ENCODE measurements at places on chromosomes 3 and 15. TPM values are rescaled to one million over a fixed set of nuclear protein-coding genes. Genes with fewer than 3 reads are reported as not detected.
A peak's percentile ranks its signal among the peaks of the same experiment; 100 is the strongest.

ACP3 gene
- 1.8 TPM for polyA plus RNA-seq

SCG5 gene
- 2.8 TPM for polyA plus RNA-seq

SEMA3G gene
- 0.23 TPM for polyA plus RNA-seq

DIPK2A gene
- 6.6 TPM for polyA plus RNA-seq

ANKRD63 gene
- not detected for polyA plus RNA-seq

PRR20G gene
- polyA plus RNA-seq, result not detected

TMEM212 gene
- not detected for polyA plus RNA-seq

ATOSA gene
- 21.0 TPM for polyA plus RNA-seq

ABI3BP gene
- 21.1 TPM for polyA plus RNA-seq

GXYLT2 gene
- 1.6 TPM for polyA plus RNA-seq

TICRR gene
- 0.60 TPM for polyA plus RNA-seq

TTBK2 gene
- polyA plus RNA-seq, result 1.2 TPM

SCAANT1 gene
- not detected for polyA plus RNA-seq

ANKUB1 gene
- polyA plus RNA-seq, result not detected

CCR4 gene
- 3.1 TPM for polyA plus RNA-seq

ATR gene
- polyA plus RNA-seq, result 11.9 TPM

PPP2R3A gene
- polyA plus RNA-seq, result 4.0 TPM

SST gene
- polyA plus RNA-seq, result 18.0 TPM

GRCh38 chr15:50315814-50316630, 39.0 kb downstream of the GABPB1 start:
- no peak for DNase-seq

DNA sequence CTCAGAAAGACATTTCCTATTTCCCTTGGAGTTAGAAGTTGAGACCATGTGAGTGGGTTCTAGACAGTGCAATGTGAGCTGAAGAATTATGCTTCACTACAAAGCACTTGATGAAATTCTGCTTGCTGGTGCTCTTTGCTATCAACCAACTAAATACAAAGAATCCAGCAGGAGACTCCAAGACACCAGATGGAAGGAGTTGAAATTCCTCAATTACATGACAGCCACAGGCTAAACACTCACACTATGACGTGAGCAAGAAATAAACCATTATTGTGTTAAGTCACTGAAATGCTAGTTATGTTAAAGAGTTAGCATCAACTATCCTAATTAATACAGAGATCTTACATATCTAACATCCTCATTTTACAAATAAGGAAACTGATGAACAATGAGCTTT, 8.2 kb upstream of the MAP4 start:
- no peak for DNase-seq

- DNase-seq, result no peak
Measured at GRCh38 chr15:31442699-31443111, 116.1 kb downstream of the KLF13 start.

GRCh38 chr3:4163011-4163410, 140.2 kb upstream of the SETMAR start:
- no peak for DNase-seq

DNA sequence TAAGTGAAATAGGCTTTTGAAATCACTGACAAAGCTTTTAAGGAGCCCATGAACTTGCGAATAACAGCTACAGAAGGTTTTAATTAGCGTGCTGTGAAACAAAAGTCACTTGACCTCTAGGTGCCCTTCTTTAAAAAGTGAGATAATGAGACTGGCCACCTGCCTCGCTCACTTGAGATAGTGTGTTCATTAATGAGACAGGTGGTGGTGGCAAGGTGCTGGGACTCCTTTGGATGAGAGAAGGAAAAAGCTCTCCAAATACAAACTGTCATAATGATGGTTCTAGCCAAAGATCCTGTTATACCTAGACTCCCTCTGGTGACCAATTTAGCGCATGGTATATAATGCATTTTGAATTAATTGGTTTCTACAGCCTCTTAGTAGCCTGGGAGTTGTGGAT, 22.7 kb upstream of the IREB2 start:
- peak; percentile 12 for DNase-seq

- no peak for DNase-seq
Measured at GRCh38 chr15:67790610-67791319, 34.5 kb upstream of the SKOR1 start.

DNA sequence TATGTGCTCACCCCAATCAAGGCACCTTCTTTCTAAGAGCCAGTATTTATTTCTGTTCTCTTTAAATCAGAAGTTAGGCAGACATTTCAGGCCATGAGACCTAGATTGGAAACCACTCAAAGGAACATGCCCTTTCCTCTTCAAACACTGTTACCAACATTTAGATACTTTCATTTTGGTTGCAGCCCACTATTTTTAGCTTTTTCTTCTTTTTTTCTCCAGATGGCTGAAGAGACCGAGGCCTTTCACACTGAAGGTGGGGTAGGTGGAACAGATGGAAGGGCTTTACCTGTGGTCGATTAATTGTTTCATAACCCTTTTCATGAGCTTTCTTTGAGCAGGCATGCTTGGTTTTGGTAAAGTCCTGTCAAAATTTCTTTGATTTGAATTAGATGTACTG, 10.9 kb upstream of the LZTFL1 start:
- DNase-seq, result no peak

DNA sequence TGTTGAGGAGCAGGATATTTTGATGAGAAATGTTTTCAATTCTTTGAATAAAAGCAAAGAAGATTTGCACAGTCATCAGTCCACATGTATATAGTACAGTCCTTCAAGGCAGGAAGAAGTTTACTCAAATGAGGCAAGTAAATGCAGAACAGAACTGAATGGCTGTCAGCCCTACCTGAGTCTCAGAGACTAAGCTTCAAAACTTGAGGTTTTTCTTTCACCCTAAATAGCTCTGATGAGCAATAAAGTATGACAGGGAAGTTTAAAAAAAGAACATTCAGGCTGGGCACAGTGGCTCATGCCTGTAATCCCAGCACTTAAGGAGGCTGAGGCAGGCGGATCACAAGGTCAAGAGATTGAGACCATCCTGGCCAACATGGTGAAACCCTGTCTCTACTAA, 232.5 kb downstream of the SUCLG2 start:
- no peak for DNase-seq

- no peak for DNase-seq
Measured at GRCh38 chr15:98684436-98684835, 36.1 kb downstream of the IGF1R start.

DNA sequence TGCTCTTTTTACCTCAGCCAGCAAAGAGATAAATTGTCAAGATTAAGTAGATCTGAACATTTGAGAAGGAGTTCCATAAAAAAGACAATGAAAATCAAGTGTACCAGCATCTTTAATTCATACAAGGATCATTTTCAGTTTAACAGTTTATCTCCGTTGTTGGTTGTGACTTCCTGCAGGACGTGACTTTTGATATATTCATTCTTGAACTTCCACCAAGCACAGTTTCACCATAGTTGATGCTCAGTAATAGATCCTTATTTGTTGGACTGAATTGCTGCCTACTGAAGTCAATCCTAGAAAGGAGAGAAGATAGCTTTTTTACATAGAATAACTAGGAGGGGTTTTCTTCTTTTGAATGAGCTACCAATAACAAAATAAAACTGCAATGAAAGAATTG, 408.2 kb downstream of the LPP start:
- DNase-seq, result no peak

GRCh38 chr3:193134856-193135255, 106.2 kb upstream of the PLAAT1 start:
- no peak for DNase-seq

DNA sequence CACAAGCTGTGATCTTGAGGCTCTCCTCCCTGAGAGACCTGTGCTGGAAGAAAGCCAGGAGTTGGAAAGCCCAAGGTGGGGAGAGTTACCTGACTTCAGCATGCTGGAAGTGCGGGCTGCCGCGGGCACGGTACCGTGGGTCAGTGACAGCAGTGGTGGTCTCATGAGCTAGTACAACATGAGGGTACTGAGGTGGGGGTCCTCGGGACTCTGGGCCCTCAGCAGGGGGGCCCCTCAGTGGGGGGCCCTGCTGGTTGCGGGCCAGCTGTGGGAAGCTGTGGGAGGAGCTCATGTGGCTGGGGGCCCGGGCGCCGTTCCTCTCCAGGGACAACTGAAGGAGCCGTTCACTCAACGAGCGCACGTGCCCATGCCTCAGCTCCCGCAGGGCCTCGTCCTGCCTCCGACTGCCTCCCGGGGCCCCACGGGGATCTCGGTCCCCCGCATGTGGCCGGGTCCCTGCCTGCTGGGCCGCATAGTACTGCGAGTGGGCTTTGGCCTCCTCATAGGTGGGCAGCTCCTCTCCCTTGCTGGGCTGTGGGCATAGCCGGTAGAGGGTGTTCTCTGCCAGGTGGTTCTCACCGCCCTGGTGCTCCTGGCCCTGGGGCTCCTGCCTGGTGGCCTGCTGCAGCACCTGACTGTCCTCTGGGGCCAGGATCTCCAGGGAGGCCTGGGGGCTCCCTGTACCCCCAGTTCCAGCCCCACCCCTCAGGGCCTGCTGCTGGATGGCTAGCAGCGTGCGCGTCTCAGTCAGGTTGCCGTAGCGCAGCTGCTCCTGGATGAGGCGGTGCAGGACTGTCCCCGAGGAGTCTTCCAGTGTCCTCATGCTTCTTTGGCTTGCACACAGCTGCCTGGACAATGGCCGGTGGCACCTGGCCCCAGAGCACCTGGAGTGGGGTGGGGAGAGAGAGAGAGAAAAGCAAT, 3.4 kb downstream of the AMOTL2 start:
- DNase-seq, result peak; percentile 64

GRCh38 chr3:152511904-152512303, 243.2 kb downstream of the MBNL1 start:
- no peak for DNase-seq

GRCh38 chr3:55368366-55368765, 118.7 kb downstream of the WNT5A start:
- DNase-seq, result no peak

DNA sequence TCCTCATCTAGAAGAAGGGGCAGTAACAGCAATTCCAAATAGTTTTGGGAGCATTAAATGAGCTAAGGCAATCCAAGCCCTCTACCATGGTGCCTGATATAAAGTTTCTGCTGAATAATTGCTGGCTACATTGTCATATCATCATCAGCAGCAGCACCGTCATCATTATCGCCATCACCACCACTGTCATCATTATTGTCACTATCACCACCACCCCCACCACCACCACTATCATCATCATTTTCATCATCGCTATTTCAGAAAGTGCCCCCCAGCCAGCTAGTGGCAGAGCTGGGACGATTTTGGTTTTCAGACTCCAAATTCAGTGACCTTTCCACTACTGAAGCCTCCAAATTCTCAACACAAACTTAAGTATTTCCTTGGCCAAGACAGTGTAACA, 15.0 kb downstream of the XCR1 start:
- no peak for DNase-seq

GRCh38 chr15:88693191-88693590, 54.4 kb downstream of the ISG20 start:
- DNase-seq, result no peak

GRCh38 chr3:10554746-10555145, 49.4 kb upstream of the ATP2B2 start:
- peak; percentile 22 for DNase-seq

- DNase-seq, result no peak
Measured at GRCh38 chr3:183564046-183564445, 8.5 kb upstream of the KLHL6 start.

GRCh38 chr15:31297575-31298456, 28.8 kb upstream of the KLF13 start:
- no peak for DNase-seq

- no peak for DNase-seq
Measured at GRCh38 chr3:157092230-157092629, 67.7 kb downstream of the CCNL1 start.

- DNase-seq, result peak; percentile 60
Measured at GRCh38 chr15:31278544-31279220, 48.0 kb upstream of the KLF13 start.

DNA sequence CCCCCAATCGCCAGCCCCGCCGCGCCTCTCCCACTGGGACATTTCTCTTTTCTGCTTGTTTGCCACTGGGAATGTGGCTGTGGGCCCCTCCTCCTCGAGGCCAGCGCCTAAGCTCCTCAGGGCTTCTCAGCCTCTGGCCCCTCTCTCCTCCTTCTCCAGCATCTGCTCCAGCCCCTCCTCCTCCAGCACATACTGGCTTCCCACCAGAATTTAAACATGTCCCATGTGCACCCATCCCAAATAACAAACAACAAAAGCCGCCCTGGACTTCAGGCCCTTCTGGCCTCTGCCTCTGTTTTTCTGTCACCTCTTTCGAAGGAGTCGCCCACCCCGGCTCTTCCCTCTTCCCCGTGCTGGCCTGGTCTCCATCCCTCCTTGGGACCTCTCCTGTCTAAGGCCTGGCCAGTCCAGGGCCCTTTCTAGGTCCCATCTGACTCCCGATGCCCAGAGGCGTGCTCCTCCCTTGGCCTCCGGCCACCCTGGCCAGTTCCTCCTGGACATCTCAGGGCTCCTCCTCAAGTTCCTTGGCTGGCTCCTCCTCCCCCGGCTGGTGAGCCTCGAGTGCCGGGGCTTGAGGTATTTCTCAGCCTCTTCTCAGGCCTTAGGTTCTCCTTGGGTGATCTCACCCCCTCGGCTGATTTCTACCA, 94.6 kb upstream of the SLC6A6 start:
- DNase-seq, result no peak

All from sigmoid colon (tissue), 7 donors.